Upper lobe of left lung (tissue), 6 donors: ENCODE measurements at places on chromosomes 6 and 20.
A peak's percentile ranks its signal among the peaks of the same experiment; 100 is the strongest.

- DNase-seq: peak; percentile 44
These were observed 260.3 kb downstream of the ALDH8A1 start for GRCh38 chr6:134689641-134690040.

GRCh38 chr6:2764610-2765165 lies 505 bp upstream of the WRNIP1 start:
- peak; percentile 98 for DNase-seq

- DNase-seq: peak; percentile 28
These were observed 204.2 kb downstream of the BCAS1 start for GRCh38 chr20:53865901-53866793.

DNA sequence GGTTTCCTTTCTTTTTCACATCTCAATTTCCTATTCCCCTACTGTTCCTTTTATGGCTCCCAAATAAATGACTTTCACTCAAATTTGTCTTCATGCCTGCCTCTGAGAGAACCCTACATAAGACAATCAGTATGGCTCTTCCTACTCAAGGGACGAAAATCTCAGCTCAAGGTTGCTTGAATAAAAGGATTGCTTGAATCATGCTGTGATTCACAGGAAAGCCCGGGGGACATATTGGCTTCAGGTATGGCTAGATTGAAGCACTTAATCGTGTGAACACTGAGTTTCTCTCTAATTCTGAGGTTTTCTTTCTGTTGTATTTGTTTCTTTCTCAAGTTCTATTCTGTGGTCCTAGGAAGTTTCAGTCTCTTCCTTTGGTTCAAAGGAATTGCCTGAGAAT lies 140.3 kb upstream of the SULF2 start:
- no peak for DNase-seq

DNA sequence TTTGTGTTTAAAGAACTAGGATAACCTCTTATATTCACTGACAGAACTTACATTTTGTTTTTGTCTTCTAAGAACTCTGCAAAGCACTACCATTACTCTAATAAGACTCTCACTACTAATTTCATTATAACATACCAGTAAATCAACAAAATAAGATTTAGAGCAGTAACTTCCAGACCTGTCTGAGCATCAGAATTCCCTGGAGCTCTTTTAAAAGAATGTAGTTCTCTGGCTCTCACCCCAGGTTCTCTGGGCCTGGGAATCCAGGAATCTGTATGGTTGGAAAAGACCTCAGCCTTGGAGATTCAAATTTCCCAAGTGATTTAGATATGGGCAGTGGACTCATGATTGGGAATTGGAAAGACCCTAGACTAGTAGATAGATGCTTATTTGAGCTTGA lies 89.4 kb downstream of the JAG1 start:
- no peak for DNase-seq

- DNase-seq: no peak
These were observed 10.8 kb upstream of the BFSP1 start for GRCh38 chr20:17541996-17542395.

GRCh38 chr20:48604426-48604825 lies 223.4 kb downstream of the PREX1 start:
- no peak for DNase-seq

DNA sequence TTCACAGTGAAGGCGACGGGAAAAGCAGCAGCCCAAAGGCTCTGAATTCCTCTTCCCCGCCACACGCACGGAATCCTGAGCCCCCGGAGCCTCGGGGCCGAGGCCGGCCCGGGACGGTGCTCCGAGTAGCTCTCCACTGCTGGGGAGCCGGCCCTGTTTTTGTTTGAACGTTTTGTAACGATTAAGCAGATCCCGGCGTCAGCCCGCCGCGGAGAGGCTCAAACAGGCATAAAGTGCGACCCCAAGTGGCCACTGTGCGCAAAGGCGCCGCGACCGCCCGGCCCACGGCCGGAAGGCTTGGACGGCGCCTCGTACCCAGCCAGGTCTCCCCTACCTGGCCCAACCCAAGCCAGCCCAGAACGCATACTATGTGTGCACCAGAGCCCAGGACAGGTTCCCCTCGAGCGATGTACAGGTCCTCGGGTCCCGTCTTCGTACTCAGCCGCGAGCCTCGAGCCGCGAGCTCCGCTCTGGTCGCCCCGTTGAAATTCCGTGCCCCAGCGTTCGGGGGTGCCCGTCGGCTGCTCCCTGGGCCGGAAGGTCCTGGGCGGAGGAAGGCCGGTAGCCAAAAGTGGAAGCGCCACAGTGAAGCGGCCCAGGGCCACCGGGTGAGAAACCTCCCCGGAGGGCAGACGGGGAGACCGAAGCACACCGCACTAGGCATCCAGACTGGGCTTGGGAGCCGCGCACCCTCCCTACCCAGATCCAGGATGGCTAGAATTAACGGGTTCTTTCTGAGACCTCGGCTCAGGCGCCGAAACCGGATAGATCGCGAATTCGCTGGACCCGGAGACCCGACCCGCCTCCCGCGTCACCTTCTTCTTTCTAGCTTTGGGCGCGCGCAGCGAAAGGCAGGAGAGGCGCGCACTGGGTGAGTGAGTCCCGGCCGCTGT lies 1.2 kb upstream of the MAFB start:
- DNase-seq: peak; percentile 94

DNA sequence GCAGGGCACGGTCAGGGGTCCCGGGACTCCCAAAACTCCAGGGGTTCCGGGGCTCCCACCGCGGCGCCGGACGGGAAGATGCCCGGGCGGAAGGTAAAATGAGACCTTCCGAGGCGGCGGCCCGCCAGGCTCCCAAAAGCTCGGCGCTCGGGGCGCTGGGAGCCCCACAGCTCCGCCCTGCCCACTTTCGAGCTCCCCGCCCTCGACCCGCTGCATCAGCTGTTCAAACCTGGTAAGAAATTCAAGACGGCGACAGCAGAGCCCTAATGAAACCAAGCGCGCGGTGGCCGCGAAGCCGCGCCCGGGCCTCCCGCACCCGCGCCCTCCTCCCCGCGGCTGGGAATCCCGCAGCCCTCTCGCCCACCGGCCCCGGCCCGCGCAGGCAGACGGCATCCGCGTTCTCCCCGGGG lies 369 bp downstream of the SLC4A11 start:
- DNase-seq: peak; percentile 90

DNA sequence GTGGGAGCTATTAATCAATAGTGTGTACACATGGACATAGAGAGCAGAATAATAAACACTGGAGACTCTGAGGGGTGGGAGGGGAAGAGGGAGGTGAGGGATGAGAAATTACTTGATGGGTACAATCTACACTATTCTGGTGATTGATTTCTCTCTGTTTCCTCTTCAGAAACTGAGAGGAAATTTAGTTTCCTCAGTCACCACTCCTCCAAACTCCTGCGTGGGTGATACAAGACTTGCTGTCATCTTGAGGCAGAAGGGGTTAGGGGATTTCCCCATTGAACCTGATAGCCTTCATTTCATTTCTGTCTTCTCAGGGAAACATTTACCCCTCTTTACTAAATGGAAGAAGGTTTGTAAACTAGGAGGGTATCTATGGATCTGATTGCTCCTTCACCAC lies 84.3 kb upstream of the ESR1 start:
- DNase-seq: no peak

GRCh38 chr6:47483853-47484546 lies 6.4 kb downstream of the CD2AP start:
- no peak for DNase-seq

GRCh38 chr6:53624502-53624901 lies 41.1 kb downstream of the KLHL31 start:
- DNase-seq: no peak

GRCh38 chr6:25122622-25123237 lies 156.4 kb upstream of the CARMIL1 start:
- no peak for DNase-seq

GRCh38 chr6:162864911-162865310 lies 137.1 kb downstream of the PACRG start:
- no peak for DNase-seq

GRCh38 chr20:19688031-19688806 lies 69.8 kb upstream of the RIN2 start:
- peak; percentile 75 for DNase-seq

- no peak for DNase-seq
These were observed 49.1 kb downstream of the ISM1 start for GRCh38 chr20:13270211-13270610.

GRCh38 chr6:22364306-22364705 lies 67.5 kb upstream of the PRL start:
- no peak for DNase-seq

GRCh38 chr6:82712826-82713225 lies 349.2 kb downstream of the TPBG start:
- no peak for DNase-seq

GRCh38 chr6:27608916-27609883 lies 136.3 kb upstream of the ZNF184 start:
- DNase-seq: no peak

DNA sequence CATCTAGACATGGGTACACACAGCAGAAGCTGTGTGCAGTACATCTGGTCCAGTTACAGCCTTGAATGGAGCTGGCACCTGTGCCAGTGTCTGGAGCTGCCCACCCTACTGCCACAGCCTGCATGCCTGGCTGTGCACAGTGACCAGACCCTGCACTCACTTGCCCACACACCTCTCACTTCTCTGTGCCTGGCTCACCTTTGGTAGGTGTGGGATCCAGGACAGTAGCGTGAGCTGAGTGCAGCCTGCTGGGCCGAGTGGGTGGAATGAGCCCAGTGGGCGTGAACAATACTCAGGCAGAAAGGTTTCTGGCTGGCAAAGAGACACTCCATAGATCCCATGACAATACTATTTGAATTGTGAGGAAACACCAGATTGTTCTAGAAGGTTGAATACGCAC lies 839.5 kb upstream of the FLRT3 start:
- DNase-seq: peak; percentile 15

GRCh38 chr20:7057611-7058010 lies 290.1 kb downstream of the BMP2 start:
- DNase-seq: no peak

DNA sequence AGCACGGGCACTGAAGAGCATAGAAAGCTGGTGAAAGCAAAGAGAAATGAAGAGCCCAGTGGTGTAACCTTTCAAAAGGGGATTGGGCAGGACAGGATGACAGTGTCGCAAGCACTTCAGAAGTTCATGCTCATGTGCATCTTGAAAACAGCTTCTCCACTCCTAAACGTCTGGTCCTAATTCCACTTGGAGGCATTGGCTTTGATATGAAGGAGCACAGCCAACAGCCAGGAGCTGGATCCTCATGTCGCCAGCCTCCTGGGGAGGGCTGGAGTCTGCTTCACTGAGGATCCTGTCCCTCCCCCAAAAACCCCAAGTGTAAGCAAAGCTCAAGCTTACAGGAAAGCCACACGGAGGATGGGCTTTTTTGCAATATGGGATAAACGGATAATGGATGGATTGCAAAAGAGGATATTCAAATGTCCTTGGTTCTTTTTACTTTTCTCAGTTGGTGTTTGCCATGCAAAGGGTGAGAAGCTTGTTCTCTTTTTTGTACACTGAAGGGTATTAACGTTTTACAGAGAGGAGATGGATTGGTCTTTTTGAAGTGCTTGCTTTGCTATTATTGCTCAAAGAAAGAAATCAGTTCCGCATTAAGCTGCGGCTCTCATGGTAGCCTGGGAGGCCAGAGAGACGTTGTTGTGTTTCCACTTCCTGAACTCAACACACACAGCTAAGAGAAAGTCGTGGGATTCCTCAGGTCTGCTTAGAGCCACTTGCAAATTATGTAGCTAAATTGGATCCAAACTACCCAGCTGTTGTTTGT lies 92.2 kb downstream of the SIM1 start:
- no peak for DNase-seq

DNA sequence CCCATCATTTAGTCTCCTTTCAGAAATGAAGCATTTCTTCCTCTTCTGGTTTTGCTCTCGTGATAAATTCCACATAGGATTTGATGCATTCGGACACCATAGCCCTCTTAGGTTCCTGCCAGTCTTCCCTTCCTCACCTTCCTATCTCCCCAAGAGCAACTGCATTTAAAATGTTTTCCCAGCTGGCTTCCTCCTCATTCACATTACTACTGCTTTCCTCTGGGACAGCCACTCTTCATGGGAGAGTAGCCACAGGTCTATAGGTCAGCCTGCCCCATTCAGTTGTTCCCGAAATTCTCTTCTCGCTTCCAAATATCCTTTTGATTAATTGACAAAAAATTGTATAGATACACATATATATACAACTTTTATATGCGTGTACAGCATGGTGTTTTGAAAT lies 214.2 kb upstream of the PDE10A start:
- DNase-seq: no peak

- no peak for DNase-seq
These were observed 16.7 kb downstream of the RAD21L1 start for GRCh38 chr20:1242530-1242929.
